ENCODE measurements at places on chromosomes 7 and 10. TPM values are rescaled to one million over a fixed set of nuclear protein-coding genes. Genes with fewer than 3 reads are reported as not detected.

SLC16A12 gene
- not detected for total RNA-seq

LRIT1 gene
- not detected for total RNA-seq

IGF2BP3 gene
- 2.2 TPM for total RNA-seq

C10orf105 gene
- 0.42 TPM for total RNA-seq

HOXA7 gene
- not detected for total RNA-seq

RNF32 gene
- 3.7 TPM for total RNA-seq

NACAD gene
- total RNA-seq: 0.05 TPM

HACD1 gene
- 0.27 TPM for total RNA-seq

MSS51 gene
- total RNA-seq: 3.8 TPM

CCL24 gene
- not detected for total RNA-seq

ANKRD1 gene
- total RNA-seq: not detected

ETV1 gene
- total RNA-seq: not detected

All from T-helper 1 cell treated with Interleukin-12 subunit alpha and Interleukin-12 subunit beta and Interleukin-4 antibody, amounts not matched to agents 30 ng/mL and 1 ng/mL, for 36 hours (primary cell).